Hematopoietic multipotent progenitor cell treated with erythropoietin and hydrocortisone succinate and interleukin-3 and kit ligand, for 17 days (in vitro differentiated cells): ENCODE measurements at places on chromosomes 12 and 14.

DNA sequence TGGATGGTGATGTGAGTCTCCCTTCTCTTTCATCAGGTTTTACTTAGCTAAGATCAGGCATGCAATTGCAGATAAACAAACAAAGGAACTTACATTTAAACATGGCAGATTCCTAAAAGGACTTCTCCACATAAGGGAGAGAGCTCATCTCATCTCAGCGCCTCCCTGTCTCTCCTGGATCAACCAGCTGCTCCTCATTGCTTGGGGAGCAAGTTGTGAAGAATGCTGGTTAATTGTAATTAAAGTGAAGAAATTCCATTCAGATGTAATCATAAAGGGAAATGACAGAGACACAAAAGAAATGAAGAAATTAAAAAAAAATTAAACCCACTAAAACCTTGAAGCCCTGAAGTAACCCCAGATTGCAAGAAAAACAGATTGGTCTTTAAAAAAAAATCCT lies 104.4 kb upstream of the DIO2 start:
- DNase-seq: no peak

DNA sequence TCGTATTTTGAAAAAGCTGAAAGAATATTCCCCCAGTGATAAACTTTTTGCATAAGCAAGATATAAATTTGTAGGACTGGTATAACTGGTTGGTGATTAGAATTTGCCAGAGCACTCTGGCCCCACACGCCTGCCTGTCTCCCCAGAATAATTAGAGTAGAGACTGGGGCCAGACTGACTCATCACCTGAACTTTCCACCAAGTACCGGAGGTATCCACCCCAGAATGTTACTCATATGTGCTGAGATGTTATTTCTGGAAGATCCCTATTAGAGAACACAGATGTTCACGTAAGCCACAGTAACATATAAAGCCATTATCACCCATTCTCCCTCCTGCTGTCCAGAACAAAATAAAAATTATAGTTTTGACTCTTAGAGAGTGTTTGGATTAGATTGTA lies 49.5 kb upstream of the PIWIL1 start:
- no peak for DNase-seq

- no peak for DNase-seq
Observed at GRCh38 chr12:42921741-42922504, 332.4 kb upstream of the PRICKLE1 start.

DNA sequence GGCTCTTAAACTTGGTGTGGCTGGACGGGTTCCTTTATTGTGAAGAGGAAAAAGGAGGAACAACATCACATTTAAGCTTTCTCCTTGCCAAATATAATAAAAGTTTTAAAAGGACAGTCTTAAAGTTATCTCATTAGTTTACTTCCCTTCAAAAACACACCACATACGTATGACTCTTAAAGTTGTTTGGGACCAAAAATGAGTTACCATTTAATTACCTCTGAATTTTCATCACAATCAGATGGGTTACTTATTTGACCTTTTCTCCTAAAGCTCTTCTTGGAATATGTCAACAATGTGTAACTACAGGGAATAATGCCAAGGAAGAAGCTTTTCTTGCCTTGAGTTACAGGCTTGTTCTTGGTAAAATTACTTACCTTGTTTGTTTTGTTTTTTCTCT lies 16.4 kb downstream of the RAB21 start:
- DNase-seq: no peak

- no peak for DNase-seq
Observed at GRCh38 chr12:64525461-64526160, 73.7 kb downstream of the TBK1 start.

DNA sequence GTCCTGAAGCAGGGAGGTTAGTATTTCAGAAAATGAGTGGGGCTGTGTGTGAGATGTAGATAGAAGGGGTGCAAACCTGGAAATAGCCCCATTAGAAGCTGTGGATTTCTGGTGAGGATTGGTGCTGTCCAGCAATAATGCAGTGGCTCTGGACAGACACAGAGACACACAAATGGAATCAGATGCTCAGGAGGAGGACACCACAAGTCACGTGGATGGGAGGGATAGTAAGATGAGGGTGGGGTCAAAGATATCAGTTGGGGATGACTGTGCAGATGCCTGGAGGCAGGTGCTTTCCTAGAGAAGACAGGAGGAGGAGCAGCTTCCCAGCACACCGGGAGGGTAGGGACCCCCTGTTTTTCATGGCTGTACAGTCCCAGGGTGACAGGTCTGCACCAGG lies 136.5 kb downstream of the PLXNC1 start:
- no peak for DNase-seq

- DNase-seq: no peak
Observed at GRCh38 chr12:49019120-49019430, 499 bp upstream of the PRKAG1 start.

DNA sequence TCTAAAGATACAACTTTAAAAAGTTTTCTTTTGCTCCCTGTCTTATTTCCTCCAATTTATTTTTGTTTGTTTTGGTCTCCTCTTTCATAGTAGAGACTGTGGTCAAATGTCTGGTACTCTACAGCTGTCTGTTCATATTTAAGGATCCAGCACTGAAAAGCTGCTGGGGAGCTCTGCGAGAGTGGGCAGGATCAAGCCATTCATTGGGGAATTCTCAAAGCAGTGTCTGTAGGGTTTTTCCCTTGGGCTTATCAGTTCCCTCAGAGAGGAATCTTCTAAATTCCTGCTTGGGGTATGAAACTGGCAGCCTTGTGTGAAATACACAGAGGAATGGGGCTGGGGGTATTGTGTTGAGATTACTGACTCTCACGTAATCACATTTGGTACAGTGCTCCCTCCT lies 52.3 kb downstream of the FNTB start:
- DNase-seq: no peak

DNA sequence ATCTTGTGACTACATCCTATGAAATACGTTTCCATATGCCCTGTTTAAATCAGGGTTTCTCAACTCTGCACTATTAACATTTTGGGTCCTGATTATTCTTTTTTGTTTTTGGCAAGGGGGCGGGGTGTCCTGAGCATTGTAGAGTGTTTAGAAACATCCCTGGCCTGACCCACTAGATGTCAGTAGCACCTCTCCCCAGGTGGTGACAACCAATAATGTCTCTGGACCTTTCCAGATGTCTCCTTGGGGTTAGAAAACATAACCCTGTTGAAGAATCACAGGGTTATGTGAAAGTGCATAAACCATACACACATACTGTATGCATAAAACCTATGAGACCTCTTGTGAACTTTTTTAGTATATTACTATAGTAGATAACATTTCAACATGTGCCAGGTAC lies 1.4 kb downstream of the ACAD10 start:
- DNase-seq: no peak

DNA sequence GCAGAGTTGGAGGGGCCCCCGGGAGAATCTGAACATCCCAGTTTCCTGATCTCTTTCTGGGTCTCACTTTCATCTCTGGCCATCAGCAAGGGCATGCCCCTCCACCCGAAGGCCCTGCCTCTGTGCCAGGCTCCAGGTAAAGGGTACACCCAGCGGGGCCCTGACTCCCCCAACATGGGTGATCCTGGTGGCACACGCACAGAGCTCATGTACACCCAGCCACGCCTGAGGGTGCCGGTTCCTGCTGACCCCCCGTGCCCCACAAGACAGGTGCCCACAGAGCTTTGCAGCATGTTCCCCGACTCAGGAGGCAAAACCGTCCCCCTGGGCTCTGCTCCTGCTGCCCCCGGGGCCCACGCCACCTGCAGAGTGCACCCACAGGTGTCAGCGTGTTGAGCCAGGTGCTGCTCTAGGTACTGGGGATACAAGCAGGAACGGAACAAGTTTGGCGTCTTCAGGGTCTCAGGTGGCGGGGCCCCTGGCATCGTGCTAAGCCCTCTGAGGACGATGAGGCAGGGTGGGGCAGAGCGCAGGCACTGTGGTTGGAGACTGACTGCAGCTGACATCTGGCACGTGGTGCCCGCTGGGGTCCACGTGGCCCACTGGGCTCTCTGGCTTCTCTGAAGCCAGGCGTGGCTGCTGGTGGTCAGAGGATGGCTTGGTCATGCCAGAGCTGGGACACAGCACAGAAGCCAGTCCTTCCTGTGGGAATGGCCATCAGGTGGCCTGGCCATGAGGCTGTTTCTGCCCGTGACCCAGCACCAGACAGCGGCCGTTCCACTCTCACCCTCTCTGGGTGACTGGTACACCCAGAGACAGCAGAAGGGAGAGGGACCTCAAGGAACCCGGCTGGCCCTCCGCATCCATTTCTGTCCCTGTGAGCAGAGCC lies 13.8 kb downstream of the BAG5 start:
- DNase-seq: no peak

DNA sequence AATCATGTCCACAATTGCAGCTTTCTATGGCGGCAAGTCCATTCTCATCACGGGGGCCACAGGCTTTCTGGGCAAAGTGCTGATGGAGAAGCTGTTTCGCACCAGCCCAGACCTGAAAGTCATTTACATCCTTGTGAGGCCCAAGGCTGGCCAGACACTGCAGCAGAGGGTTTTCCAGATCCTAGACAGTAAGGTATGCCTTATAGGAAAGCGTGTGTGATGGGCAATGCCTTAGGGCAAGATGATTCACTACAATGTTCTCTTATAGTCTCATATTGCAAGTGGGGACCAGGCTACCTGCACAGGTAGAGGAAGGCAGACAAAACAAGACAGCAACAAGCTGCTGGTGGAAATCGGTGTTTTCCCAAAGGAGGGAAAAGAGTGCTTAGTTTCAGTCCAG lies 110.5 kb downstream of the ERGIC2 start:
- no peak for DNase-seq

GRCh38 chr12:104577581-104577981 lies 120.8 kb downstream of the CHST11 start:
- no peak for DNase-seq

GRCh38 chr12:62847709-62848108 lies 87.2 kb downstream of the PPM1H start:
- no peak for DNase-seq

GRCh38 chr14:90612801-90613200 lies 203.4 kb downstream of the TTC7B start:
- DNase-seq: no peak

- no peak for DNase-seq
Observed at GRCh38 chr12:90280033-90280432, 571.4 kb upstream of the ATP2B1 start.

DNA sequence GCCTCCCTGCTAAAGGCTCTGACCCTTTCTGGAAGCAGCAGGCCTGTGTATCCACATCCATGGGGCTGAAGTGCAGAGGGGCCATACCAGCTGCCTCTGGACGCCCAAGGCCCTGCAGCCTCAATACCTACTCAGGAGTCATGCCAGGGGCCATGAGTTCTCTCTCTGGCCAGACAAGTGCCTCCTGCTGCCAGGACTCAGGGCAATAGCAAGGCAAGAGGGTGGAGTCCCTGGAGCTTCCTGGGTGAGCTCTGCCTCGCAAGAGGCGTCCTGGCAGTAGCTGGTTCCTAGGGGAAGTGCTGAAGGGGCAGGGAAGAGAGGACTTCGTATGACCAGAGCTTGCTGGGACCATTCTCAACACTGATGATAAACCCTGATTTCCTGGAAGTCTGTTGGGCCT lies 10.9 kb upstream of the ENDOU start:
- DNase-seq: no peak

DNA sequence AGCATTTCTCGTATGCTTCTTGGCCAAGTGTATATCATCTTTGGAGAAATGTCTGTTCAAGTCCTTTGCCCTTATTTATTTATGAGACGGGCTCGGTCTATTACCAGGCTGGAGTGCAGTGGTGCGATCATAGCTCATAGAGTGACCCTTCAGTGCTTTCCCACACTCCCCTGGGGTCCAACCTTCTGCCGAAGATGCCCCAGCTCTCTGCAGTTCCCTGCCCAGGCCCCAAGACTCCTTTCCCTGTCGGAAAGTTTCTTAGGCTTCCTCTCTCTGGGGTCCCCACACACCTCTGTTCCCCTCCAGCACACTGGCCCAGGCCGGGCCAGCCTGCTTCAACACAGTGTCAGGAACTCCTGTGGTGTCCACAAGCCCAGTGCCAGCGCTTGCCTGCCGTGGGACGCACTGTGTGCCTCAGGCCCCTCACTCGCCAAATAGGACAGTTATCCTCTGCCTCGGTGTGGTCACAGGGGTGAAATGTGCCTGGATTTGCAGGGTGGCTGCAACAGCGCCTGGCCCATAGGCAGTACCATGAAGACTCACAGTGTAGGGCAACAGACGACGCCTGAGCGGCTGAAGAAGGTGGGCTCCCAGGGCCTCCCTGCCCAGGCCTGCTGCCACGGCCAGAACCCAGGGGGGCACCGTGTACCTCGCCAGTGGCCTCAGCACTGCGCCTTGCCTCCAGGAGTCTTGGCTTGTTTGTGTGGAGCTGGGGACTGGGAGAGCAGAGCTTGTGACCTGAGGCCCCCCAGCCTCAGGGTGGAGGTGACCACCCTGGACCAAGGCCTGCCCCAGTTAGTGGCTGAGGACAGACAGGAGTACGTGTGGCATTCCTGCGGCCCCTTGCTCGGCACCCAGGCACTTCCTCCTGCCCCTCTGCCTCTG lies 4.9 kb upstream of the ASPG start:
- no peak for DNase-seq

DNA sequence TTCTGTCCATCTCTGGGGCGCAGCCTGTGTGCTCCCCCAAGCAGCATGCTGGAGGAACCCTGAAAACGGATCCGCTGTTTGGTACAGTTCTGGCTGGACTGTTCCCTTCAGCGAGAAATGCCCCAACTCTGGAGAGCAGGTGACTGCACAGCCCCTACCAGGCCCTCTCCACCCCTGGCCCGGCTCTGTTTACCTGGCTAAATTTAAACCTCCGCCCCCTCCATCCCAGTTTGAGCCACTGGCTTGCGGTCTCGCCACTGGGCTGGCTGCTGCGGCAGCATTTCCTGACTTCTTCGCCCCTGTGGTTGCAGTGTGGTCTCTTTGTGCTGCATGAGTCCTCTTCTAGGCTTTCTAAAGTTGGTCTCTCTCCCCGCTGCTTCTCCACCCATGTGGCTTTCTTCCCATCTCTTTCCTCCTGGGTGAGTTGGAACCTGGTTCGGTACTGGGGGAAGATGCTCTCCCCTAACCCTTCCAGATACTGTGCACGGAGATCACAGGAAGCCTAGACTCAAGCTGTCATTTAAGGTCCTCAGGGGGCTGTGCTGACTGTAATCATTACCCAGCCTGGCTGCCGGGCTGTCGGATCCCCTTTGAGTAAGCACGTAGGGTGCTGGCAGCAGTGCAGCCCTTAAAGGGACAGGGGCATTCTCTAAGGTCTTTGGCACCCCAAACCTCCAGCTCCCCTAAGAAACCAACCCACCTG lies 60.6 kb downstream of the FBXL14 start:
- no peak for DNase-seq

GRCh38 chr14:61357123-61357522 lies 35.7 kb downstream of the PRKCH start:
- no peak for DNase-seq

DNA sequence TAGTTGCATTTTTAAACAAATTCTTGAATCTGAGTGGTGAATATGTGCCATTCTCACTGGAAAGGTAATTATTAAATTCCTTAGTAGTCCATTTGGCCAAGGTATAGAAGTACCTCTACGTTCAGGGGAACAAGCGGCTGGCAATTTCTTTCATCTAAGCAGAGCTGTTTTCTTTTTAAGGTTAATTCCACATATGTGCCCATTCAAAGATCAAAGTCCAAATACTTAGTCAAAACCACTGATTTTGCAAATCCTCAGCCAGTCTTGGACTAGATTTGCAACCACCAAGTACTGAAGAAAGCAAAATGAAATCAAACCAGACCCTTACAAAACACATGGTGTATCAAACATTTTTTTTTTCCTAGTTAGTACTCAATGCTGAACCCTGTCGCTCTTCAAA lies 68.7 kb upstream of the JDP2 start:
- no peak for DNase-seq

GRCh38 chr14:99915305-99916090 lies 122.3 kb downstream of the EML1 start:
- DNase-seq: no peak
